ENCODE measurements at places on chromosomes 13 and 19.

DNA sequence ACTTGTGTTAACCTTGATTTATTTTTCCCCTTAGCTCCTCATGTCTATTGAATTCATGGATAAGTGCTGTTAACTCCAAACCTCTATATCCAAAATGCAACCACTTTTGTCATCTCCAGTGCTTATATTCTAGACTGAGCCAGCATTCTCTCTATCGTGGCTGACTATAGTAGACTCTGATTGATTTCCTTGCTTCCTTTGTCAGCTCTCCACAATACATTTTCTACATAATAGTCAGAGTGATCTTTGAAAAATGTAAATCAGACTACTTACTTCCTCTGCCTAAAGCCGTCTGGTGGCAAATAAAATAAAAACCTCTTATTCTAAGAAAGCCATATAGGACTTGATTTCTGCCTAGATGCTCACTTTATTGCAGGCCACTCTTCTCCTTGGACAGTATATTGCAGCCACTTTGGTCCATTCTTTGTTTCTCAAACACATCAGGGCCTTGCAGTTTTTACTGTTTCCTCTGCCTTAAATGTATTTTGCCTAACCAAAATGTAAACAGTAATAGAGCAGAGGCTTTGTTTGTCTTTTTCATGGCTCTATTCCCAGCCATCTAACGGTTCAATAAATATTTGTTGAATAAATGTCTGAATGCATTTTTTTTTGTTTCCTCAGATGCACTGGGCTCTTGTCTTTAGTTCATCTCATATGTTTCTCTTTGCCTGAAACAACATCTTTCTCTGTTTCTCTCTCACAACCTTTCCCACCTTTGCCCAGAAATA is 243.6 kb upstream of the CSNK1A1L start:
- DNase-seq = no peak

DNA sequence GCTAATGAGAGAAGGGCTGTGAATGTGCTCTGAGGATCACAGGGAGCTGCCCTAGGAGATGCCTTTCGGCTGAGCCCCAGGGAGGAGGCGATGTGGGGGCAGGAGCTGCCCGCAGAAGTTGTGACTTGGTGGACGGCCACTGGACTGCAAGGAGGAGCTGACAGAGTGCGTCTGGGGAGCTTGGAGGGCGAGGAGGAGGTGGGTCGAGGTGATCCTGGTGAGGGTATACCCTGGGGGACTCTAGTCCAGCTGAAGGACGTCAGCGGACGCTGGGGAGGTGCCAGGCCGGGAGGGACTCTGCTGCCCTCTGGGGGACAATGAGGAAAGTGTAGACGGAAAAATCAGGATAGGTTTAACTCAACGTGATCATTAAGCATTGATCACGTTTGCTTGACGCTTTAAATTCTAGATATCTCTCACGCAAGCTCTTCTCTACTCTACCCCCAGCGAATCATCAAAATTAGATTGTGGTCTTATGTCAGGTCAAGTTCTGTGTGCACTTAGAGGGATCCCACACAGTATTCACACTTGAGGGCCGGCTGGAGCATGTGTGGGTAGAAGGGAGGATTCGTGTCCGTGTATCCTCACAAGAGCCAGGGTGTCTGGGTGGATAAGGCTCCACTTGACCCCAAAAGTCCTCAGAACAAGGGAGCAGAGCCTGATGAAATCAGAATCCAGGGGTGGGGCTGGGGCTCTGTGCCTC is 3.3 kb upstream of the CEACAM7 start:
- DNase-seq = peak; percentile 6

DNA sequence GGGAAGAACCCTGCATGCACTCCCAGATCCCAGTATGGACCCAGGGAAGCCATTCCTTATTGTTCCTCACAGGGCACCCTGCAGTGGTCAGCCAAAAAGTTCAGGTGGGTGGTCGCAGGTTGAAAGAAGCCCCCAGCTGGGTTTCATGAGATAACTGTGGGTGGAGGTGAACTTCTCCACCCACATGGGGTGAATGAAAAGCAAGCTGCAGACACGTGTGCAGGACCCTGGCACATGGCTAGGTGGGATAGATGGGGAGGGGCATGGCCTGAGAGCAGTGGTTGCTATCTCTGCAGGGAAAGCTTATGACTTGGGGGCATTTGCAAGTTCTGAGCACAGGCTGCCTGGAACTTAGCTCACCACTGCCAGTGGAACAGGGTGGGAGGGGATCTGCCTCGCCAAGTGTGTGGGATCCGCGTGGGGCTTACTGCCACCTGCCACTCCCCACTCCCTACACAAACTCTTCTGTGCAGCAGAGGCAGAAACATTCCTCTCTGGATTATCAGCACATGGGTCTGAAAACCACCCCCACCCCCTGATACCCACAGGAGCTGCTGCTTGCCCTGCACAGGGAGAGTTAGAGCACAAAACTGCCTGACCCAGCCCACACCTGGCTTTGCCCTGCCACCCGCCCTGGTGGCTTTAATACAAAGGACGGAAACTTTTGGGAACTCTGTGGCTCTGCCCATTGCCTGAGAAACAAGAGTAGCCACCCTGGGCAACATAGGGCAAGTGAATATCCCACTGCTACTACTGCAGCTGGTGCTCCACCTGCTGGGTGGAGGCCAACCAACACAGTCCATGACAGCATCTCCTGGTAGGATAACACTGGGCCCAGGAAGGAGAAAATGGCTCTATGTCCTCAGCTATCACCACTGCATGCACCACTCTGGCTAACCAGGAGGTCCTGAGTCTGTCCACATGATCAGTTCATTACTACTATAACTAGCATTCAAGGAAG is 24.4 kb downstream of the PLA2G4C start:
- DNase-seq = no peak

DNA sequence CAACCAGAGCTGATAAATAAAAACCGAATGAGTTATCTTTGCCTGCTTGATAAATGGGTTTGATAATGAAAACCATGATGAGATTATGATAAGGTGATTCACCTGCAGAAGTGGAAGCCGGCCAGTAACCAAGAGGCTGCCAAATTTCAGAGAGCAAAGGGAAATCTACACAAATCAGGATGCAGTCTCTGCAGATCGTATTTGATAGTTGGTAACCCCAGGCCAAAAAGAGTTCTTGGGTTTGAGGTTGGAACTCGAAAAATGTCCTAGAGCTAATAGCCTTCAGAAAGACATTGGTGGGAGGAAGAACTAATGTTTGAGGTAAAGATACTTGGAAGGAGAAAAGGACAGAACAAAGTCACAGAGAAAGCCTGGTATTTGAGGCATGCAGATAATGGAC is 9.6 kb upstream of the LATS2 start:
- DNase-seq = peak; percentile 44

GRCh38 chr13:41928323-41928722 is 32.6 kb downstream of the VWA8 start:
- DNase-seq = no peak

DNA sequence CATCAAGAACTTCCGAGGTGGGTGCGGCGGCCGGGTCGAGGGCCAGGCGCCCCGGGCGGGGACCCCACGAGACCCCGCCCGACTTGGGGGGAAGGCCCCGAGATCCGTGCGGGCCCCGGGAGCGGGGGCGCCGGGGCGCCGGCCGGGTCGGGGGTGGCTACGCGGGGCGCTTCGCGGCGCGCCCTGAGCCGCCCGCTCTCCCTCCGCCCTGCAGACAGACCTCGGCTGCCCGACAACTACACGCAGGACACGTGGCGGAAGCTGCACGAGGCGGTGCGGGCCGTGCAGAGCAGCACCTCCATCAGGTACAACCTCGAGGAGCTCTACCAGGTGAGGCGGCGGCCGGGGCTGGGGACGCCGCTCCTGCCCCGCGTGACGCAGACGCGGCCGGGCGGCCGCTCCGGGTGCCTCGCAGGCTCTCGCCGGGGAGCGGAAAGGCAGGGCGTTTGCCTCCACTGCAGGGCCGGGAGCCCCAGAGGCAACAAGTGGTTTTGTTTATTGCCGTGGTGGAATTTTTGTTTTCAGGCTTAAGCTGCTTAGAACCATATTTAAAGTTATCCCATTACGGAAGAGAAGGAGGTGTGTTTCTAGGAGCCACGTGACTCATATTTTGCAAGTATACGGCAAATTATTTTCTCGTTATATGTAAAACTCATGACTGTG is 477 bp downstream of the CUL4A start:
- DNase-seq = peak; percentile 66

- DNase-seq = peak; percentile 91
These were observed 1.5 kb upstream of the SLC17A7 start for GRCh38 chr19:49442771-49443365.

GRCh38 chr13:109576331-109576813 is 210.0 kb downstream of the IRS2 start:
- no peak for DNase-seq

DNA sequence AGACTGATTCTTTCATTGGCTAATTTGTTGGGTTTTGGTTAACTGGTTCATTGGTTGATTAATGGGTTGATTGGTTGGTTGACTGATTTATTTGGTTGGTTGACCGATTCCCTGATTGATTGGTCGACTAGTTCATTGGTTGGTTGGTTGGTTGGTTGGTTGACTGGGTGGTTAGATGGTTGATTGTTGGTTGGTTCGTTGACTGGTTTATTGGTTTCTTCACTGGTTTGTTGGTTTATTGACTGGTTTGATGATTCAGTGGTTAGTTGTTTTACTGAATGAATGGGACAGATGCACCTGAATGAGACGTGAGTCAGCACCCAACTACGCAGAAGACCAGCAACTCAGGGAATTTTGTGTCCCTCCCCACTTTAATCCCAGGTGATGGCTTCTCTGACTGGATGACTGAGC is 2.7 kb upstream of the NUP62 start:
- DNase-seq = no peak

- no peak for DNase-seq
These were observed 6.0 kb upstream of the SYT5 start for GRCh38 chr19:55186080-55186479.

GRCh38 chr13:111573801-111574200 is 253.4 kb downstream of the TEX29 start:
- no peak for DNase-seq

DNA sequence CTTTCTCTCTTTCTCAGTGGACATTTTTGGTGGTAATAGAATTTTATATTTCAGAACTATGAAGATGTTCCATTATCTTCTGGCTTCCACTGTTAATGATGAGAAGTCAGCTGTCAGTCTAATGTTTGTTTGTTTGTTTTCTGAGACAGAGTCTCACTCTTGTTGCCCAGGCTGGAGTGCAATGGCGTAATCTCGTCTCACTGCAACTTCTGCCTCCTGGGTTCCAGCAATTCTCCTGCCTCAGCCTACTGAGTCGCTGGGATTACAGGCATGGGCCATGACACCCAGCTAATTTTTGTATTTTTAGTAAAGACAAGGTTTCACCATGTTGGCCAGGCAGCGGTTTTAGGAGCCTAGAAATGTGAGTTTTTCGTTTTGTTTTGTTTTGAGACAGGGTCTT is 4.7 kb downstream of the ZNF317 start:
- no peak for DNase-seq

DNA sequence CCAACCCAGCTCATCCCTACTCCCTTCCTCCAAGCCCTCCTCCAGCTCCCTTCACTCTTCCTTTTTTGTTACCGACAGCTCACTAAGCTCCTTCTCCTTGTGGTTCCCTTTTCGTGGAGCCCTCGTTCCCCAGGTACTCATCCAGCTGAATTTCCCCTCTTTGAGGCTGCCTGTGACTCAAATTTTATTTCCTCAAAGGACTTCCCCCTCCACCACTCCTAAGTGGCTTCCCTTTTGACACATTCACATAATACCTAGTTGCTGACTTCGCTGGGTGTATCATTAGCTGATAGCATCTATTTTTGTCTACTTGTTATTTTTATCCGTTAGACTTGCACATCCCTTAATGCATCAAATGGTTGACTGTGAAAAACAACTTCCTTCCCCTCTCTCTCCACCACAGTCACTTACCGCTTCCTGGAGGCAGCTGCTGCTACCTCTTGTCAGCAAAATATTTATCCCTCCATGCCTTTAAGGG is 14.5 kb downstream of the FFAR2 start:
- DNase-seq = no peak

DNA sequence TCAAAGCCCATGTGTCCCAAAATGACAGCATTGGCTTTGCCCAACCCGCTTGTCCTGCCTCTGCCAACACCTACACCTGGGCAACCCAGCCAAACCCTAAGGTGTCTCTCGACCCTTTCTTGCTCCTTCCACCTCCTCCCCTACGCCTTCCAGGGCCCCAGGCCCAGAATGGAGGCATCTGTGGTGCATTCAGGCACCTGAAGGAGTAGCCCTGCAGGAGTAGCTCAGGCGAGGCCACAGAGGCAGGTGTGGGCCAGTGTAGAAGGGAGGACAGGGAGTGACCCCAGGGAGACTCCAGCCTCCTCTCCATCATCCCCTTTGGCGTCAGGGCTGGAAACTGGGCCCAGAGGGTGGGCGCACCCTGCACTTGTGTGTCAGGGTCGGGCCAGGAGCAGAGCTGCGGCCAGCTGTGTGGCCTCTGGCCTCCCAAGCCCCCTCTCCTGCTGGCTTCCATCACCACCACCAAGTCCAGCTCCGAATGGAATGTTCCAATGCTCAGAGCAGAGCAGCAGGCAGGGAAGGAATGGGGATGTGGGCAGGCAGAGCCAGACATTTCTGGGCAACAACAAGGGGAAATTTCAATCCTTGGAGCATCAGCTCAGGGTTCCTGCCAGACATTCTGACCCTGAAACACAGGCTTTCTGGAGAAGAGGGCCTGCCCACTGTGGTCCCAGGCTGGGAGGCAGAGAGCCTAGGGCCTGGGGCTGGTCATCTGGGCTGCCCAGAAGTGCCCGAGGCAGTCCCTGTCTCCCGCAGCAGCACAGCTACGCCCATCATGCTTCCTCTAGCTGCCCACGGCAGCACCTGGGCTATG is 16.4 kb downstream of the PLEKHF1 start:
- DNase-seq = no peak

DNA sequence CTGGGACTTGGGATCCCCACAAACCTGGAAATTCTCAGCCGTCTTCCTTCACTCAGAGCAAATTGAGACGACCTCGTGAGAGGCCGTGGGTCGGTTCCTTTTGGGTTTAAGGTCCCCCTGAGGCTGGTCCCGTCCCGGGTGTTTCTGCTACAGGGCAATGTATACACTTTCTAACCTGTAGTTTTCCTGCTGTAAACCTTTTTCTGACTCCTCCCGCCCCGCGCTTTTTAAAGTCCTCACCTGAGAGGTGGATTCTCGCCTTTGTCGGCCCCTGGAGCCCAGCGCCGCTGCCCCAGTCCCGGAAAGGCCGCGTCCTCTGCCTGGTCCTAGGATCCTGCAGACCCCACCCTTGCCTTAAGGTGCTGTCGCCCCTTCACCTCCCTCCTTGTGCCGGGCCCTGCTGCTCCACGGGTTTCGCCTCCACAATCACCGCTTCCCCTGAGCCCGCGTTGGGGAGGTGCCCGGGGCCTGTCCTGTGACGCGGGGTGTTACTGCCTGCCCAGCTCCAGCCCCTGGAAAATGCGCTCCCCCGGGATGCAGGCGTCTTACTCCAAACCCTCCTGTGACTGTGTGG is 391 bp downstream of the ZNF761 start:
- peak; percentile 42 for DNase-seq

DNA sequence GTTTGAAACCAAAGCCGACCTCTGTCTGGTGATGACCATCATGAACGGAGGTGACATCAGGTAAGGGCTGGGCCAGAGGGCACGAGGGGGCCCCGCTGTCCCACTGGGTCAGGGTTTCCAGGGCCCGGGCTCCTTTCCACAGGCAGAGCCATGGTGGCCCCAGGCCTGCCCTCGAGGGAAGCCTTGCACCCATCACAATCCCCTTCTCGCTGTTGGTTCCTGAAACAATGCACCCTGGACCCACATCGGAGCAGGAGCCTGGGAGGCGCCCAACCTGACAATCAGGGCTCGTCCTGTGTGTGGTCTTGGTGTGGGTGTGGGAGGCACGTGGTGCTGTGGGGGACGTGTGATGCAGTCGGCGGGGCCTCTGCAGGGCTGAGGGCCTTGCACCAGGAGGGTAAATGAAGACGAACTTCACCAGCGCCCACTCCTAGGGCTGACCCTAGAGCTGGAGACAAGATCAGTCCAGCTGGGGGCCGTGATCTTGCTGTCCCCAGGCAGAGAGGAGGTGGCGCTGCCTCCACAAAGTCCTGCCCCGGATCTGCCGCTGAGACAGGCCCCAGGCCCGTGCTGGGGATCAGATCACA is 2.8 kb downstream of the GRK1 start:
- DNase-seq = no peak
